Right ventricle myocardium inferior (tissue), 1 donor: ENCODE measurements at places on chromosomes 4 and X.

- DNase-seq: no peak
Observed at GRCh38 chrX:38363046-38363445, 10.6 kb downstream of the OTC start.

DNA sequence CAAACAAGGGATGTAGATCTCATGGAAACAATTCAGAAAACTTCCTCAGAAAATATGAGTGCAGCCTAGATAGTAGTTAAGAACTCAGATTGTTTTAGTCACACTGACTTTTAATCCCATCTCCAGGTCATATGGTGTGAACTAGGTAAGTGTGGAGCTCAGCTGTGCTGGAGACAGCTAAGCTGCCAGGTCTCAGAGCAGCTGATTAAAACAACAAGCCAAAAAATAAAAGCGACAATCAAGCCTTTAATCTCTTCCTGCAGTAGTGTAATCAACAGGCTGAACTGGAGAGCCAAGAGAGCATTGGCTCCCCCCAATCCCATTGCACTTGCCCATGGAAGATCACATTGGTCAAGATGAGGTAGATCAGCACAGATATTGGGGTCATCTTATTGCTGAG, 98.3 kb upstream of the ATOH1 start:
- no peak for DNase-seq

DNA sequence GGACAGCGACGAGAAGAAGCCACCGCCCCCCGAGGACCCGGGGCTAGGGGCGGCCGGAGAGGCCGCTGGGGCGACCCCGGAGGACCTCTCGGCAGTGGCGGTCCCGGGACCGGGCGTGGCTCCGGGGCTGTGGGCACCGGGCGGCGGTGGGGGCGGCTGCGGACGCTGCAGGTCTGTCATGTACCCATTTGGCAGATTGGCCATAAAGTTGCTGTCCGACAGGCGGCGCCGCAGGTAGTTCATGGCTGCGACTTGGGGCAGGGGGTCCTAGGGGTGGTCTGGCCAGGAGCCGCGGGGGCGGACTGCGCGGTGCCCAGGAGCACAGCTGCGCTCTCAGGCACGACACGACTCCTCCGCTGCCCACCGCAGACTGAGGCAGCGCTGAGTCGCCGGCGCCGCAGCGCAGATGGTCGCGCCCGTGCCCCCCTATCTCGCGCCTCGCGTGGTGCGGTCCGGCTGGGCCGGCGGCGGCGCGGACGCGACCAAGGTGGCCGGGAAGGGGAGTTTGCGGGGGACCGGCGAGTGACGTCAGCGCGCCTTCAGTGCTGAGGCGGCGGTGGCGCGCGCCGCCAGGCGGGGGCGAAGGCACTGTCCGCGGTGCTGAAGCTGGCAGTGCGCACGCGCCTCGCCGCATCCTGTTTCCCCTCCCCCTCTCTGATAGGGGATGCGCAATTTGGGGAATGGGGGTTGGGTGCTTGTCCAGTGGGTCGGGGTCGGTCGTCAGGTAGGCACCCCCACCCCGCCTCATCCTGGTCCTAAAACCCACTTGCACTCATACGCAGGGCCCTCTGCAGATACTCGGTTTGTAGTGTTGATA, at the start of gene SYN1:
TSS of gene SYN1 (minus strand) at position 372 of the 817 bp plus-strand sequence. CDS start at position 243, 129 bp downstream.
- DNase-seq: peak; percentile 90

DNA sequence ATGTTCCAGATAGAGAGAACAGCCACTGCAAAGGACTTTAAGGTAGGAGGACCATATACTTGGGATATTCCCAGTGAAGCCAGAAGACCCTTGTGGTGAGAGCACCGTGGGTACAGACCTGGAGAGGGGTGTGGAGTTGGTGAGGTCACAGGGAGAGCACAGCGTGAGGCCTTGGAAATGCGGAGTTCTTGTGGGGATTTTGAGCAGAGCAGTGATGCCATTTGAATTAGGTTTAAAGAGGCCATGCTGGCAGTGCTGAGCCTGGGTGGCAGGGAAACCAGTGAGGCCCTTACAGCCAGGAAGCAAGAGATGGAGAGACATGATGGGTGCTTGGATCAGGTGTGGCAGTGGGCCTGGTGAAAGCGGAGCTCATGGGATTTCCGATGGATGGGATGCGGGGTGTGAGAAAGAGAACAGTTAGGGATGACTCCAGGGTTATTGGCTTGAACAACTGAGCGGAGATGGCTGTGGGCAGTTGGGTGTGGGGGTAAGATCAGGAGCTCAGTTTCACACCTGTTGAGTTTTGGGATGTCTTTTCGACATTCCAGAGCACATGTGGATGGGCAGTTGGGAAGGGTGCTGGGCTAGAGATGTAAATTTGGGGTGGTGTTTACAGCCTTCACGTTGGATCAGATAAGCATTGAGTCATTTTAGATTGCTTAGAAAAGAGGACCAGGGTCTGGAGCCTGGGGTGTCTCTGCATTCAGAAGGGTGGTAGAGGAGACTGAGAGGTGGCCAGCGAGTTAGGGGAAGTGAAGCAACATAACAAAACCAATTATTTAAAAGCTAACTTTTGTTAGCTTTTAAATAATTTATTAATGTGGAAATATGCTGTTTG, 68.9 kb downstream of the TMEM131L start:
- no peak for DNase-seq

DNA sequence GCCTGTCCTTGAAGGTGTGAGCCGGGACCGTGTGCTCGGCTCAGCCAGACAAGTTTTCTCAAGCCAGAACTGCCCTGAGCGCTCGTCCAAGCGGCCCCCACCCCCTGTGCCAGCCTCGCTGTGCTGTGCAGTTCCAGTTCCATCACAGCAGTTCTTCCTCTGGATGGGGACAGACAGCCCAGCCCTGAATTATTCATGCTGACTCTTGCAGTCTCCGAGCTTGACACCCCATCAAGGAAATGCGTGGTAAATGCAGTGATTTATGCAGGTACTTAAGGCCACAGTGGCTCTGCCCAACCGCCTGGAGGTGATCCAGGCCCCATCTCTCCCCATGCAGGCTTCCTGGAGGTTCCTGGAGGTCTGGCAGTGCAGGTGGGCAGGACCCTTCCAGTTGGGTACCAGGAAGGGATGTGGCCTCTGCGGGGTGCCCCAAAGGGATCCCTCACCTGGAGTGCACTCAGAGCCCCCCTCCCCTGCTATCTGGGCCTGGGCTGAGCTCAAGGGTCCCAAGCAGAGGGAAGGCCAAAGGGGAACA, 44.8 kb upstream of the HMX1 start:
- peak; percentile 60 for DNase-seq

DNA sequence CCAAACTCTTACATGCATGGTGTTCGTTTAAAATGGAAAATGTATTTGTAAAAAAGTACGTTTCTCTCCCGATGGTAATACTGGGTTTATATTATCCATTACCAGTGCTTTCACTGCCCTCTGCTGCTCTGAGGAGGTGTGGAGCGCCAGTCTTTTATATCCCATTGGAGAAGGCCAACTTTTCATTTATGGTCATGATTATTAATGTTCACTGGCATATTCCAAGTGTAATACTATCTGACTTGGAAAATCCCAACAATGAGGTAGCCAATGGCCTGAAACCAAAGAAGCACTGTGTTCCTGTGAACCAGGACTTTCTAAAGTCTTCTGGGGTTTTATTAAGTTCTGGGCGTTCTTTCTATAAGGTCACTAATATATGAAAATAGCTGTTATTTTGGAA, 80.7 kb downstream of the SYNPO2 start:
- peak; percentile 72 for DNase-seq

- DNase-seq: no peak
Observed at GRCh38 chrX:1386338-1387127, 5.4 kb downstream of the SLC25A6 start.

- DNase-seq: peak; percentile 80
Observed at GRCh38 chr4:15003401-15003890, 1.2 kb downstream of the CPEB2 start.

GRCh38 chrX:51834076-51834475, 59.3 kb upstream of the MAGED1 start:
- DNase-seq: no peak

DNA sequence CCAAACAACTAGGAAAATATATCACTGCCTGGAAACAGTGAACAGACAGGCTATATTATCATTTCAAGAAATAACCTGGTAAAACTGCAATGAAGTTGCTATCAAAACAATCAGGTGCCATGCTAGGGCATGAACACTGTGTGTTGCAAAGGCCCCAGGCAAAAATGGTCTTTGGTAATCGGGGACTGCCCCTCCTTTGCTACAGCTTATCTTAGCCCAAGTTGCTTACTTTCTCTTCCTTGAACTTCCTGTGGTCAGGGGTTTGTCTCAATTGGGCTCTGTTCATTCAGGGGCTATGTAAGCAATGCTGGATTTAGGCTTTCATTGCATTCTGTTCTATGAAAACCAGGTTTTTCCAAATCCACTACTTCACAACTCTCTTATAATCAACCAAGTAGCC, 30.4 kb downstream of the SCML1 start:
- no peak for DNase-seq

- DNase-seq: no peak
Observed at GRCh38 chrX:129404670-129405008, 118.7 kb downstream of the SMARCA1 start.

DNA sequence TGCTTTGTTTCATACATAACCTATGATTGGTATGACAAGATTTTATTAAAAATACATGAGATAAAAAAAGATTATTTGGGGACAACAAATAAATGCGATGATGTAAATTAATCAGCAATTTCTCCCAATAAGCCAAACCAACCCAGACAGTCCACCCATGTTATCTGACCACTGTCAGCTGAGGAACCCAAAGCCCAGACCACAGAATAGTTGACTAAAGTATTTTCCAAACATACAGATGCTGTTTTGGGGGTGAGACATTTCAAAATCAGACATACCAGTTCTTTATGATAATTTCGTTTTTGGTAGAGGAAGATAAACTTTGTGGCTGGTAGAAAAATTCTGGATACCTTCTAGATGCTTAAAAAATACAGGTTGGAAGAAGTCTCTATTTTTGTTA, 650.8 kb upstream of the FAM241A start:
- no peak for DNase-seq

GRCh38 chr4:80069108-80069836, 3.8 kb downstream of the ANTXR2 start:
- DNase-seq: no peak

DNA sequence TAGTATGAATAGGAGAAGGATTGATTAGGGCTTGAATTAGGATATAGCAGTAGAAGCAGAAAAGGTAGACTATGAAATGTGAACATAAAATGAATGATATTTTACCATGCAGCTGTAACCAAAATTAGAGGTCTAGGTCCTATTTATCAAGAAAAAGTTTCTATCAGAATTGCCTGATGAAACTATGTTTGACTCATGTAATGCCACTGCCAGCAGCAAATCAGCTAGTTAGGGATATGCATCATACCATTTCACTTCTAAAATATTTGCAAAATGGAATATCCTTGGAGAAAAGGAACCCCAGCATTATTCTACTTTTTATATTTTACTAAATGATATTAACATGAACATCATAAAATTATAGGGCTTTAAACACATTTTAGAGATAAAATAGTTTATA, 188.4 kb downstream of the WDFY3 start:
- no peak for DNase-seq

DNA sequence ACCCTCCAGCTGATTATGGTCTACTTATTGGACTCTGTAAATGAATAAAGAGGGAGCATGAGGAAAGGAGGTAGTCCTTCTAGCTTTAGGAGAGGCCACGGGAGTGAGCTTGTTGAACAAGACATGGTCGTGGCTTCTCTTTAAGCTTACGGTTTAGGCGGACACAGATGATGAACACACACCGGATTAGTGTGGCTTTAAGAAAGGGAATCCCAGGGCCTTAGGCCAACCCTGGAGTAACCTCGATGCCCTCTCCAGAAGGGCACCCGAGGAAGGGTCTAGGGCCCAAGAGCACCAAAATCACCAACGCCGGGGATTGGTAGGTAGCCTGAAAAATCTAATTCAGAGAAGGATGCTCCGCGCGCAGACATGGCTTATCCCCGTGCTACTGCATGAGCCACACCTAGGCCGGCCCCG, 39.4 kb downstream of the ERVMER34-1 start:
- no peak for DNase-seq

DNA sequence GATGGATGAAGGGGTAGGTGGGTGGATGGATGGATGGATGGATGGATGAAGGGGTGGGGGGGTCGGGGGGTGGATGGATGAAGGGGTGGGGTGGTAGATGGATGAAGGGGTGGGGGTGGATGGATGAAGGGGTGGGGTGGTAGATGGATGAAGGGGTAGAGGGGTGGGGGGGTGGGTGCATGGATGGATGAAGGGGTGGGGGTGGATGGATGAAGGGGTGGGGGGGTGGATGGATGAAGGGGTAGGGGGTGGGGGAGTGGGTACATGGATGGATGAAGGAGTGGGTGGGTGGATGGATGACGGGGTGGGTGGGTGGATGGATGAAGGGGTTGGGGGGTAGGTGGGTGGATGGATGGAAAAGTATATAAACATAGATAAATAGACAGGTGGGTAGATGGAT, 74.2 kb downstream of the PRKX start:
- DNase-seq: no peak

DNA sequence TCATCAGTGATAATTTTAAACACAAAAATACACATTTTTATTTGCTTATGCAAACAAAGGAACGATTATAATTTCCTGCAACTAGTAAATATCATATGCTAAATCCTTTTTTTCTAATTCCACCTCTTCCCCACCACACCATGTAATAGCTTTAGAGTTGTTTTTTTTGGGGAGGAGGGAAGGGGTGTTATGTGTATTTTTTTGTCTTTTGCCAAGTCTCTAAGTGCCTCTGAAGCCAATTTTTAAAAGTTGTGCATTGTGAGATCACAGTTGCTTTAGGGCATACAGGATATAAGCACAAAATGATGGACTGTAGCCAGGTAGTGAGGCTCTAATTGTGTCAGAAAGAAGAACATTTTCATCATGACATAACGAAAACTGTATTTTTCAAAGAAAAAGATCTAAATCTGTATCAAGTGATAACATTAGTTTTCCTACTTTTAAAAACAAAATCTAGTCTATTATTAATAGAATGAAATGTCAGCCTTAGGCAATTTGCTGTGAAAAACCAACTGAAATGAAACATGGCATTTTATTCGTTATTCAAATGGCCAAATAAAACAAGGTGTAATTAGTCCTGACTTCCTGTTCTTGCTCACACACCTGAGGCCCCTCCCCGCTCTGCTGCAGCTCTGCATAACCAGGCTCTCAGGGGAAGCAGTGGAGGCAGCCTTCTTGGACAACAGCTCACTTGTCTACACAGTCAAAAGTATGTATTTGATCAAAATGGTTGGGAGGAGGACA, 157.4 kb downstream of the PALLD start:
- DNase-seq: no peak

- no peak for DNase-seq
Observed at GRCh38 chrX:41733939-41734338, 10.0 kb downstream of the GPR82 start.

- no peak for DNase-seq
Observed at GRCh38 chr4:79535516-79535915, 127.5 kb upstream of the GK2 start.
